ENCODE measurements at places on chromosomes 4 and X.

GRCh38 chr4:97643179-97643578, 500.1 kb downstream of the STPG2 start:
- DNase-seq: no peak

DNA sequence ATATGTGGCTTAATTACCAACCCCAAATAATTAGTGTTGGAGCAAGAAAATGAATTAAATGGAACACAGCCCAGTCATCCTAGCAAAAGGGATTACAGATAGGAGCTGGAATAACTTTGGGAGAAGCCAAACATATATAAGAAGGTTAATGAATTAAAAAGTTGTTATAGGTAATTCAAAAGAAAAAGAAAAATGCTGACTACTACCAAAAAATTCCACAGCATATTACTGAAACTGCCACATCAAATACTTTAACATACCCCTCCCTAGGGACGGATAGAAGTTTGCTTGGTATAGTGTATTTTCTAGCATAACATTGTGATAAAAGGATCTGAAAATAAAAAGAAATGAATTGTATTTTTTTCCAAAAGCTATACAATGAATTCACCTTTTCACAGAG, 99.5 kb downstream of the ENOX2 start:
- no peak for DNase-seq

DNA sequence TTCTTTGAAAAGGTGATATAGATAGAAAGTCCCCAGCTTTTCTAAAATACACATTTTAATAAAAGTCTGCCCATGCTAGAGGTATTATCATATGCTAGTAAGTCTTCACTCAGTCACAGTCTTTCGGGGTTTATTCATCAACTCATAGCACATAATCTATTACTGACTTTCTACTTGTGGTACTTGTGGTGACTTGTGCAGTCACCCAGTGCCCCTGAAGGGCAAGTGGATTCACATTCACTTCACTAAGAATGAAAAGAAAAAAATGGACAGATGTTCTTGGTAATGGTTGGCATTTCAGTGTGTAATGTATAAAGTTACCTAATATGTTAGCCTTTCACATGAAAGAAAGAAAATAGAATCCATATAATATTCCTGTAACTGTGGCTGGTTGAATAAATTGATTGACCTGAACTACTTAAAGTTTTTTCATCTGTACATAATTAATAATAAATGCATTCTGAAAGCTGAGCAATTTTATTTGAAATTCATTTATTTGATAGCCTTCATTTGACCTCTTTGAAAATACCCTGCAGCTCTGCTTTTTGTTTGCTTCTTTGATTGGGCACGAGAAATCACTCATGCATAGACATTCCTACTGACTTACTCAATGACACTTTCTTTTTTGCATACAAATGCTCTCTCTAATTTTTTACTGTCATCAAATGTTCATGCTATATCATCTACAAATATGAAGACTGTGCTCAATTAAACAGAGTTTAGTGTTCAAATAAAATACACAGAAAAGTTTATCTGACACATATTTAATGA, 39.5 kb upstream of the ZNF330 start:
- DNase-seq: no peak

DNA sequence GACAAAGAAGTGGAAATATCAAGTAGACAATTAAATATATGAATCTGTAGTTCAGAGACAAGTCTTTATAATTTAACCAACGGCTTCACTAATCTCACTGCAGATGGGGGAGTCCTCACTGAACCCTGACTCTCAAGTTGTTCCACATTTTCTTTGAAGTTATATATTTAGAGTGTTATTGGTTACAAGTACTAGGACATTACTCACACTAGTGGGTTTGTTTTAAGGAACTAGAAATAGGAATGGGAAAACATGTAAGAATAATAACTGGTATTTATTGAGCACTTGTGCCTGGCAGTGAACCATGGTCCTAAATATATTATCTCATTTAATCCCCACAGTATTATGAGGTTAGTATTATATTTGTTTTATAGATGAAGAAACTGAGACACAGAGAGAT, 22.0 kb downstream of the MND1 start:
- no peak for DNase-seq

- DNase-seq: peak; percentile 38
Observed at GRCh38 chr4:31088600-31089230, 368.5 kb downstream of the PCDH7 start.

DNA sequence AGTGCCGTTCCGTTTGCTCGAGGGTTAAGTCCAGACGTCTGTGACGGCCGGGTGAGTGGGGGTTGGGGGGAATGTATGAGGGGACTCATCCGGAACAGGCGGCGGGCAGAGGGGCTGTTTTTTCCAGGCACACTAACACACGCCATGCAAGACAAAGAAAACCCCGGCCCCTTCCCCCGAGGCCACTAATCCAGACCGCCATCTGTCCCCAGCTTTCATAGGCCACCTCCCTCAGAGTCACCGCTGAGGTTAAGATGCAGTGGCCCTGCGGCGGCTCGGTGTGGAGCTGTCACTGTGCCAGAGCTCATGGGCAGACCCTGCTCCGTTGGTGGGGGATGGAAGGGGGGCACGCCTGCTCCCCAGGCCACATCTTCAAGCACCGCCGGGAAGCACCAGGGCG, 34.1 kb downstream of the SORCS2 start:
- DNase-seq: no peak

- peak; percentile 8 for DNase-seq
Observed at GRCh38 chr4:180380733-180381132, 1862.5 kb upstream of the TENM3 start.

- peak; percentile 11 for DNase-seq
Observed at GRCh38 chr4:45442466-45442865, 681.4 kb downstream of the GABRG1 start.

DNA sequence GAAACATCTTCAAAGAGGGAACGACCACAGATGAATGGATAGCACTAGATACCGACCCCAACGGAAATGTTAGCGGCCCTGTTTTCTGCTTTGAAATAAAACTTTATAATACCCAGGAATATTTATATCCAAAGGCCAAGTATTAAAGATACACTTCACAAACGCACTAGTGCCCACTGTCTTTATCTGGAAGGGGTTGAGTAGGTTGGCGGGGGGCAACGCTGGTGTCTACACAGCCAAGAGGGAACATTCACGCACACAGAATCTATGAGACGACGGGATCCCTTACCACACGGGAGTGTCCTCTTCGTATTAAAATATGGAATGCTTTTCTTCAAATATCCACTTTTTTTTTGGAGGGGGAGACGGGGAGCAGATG, 3.3 kb downstream of the HAND2 start:
- no peak for DNase-seq

DNA sequence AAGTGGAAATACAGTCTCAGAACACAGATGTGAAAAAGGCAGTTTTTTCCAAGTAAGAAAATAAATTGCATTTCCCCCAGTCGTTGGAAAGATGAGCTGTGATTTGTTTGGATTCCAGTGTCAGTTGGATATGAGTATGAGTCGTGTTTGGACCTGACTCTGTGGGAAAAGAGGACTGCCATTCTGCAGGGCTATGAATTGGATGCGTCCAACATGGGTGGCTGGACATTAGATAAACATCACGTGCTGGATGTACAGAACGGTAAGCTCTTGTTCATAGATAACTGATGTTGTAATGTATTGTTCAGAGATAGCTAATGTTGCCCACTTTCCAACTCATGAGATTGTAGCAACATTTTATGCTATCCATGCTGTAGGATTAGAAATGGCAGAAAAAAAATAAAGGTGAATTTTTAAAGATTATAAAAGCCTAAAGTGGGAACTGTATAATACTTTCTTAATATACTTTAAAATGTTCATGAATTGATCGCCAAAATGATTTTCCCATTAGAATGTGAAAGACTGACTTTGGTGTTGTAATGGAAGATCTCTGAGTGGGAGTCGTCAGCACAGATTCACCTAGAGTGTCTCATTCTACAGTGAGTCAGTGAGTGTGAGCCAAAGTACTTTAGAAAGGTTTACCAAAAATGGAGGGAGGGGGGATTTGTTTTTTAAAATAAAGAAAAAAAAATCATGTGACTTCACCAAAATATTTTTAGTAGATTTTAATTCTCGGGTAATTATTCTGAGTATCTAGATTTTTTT, 178.7 kb downstream of the DCTD start:
- no peak for DNase-seq

DNA sequence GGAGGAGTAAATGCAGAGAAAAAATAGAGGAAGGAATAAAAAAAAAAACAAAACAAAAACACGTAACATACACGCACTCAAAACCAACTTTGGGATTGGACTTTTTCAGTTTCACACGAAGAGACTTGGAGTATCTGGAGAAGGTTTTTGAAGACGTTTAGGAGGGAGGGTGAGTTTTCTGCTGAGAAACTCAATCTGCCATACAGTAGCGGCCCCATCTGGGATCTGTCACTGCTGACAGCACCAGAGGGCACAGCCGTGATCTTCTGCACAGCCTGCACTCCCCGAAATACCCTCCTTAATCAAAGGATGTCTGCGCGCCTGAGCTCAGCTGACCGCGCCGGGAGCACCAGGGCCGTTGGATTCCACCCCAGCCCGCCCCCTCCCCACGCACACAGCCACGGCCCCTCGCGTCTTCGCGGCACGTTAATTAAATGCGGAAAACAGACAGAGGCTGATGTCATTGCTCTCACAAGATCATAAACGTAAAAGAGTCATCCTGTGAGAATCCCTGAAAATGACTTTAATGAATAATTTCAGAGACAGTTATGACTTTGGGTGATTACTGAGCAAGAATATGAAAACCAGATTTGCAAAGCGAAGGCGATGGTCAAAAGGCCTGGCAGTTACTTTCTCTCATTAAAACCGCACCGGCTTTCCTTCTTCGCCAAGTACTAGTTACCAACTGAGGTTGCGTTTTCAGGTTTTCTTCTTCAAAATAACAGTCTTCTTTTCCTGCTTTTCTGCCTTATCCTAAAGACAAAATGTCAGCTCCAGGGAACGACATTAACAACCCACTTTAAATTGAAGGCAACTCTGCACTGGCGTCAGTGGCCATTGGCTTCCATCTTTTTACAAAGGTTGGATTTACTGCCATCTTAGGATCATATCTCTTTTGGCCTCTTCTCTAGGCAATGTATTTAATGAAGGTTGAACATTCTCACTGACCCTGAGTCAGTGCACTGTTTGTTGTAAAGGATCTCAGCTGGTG, 10.6 kb downstream of the HAND2 start:
- no peak for DNase-seq

GRCh38 chr4:54230484-54231418, 1.7 kb downstream of the PDGFRA start:
- DNase-seq: no peak

GRCh38 chr4:101806914-101807313, 16.4 kb downstream of the BANK1 start:
- no peak for DNase-seq

- DNase-seq: no peak
Observed at GRCh38 chr4:184764601-184765000, 30.7 kb upstream of the CENPU start.

GRCh38 chrX:35380808-35381700, 417.1 kb upstream of the MAGEB16 start:
- no peak for DNase-seq

GRCh38 chr4:132108784-132109183, 1040.3 kb upstream of the PCDH10 start:
- peak; percentile 27 for DNase-seq

GRCh38 chr4:25666031-25666630, 10.5 kb downstream of the SLC34A2 start:
- no peak for DNase-seq

DNA sequence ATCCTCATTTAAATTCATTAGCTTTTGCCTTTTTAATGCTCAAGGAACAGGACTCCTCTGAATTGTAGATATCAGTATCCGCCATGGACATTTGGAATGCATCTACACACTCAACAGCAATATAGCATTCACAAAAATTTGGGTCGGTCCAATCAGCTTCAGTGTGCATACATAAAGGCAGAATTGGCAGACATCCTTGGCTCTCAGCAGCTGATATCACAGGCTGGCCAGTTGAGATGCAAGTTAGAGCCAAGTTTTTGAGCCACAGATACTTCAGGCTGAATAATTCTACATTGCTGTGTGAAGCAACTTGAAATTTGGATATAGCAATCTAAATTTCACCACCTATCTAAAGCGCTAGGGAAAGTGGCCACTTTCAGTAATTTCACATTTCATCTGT, 821.1 kb downstream of the PCDH19 start:
- no peak for DNase-seq

- no peak for DNase-seq
Observed at GRCh38 chr4:121199742-121200561, 35.8 kb upstream of the TNIP3 start.

DNA sequence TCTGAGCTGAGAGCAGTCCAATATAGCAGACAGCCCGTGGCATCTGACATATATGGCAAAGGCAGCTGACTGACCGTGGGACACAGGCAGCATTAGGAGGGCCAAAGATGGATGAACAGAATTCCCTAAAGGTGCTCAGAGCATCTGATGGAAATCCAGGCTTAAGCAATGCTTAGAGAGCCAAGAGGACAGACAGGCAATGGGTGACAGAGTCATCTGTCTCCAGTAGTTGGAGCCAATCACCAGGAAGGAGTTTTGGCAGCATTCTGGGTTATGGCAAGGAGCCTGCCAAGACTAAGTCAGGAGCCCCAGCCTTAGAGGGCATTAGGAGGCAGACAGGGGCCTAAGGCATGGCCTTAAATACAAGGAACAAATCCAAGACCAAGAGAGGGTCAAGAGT, 153.3 kb upstream of the USP9X start:
- no peak for DNase-seq

GRCh38 chrX:1480082-1480785, 27.5 kb upstream of the ASMTL start:
- DNase-seq: no peak

DNA sequence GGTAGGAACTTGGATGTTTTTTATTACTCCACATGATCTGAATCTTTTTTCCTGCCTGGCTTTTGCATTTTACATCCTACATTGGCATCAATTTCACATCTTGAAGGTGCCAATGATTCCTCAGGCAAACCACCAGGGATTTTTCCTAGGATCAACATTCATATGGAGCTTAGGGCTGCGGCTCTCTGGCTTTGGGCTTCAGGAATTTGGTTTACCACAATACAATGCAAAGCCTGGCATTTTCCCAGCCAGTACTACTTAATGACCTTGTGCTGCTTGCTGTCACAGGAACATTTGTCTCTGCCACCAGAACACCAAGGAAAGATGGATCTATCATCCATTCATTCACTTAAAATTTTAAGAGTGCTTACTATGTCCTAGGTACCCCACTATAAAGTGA, 180.7 kb downstream of the PDGFC start:
- DNase-seq: peak; percentile 90

GRCh38 chr4:176193126-176193525, 2.3 kb downstream of the SPATA4 start:
- DNase-seq: peak; percentile 5

GRCh38 chr4:185626798-185627197, 91.5 kb upstream of the PDLIM3 start:
- no peak for DNase-seq

All from astrocyte of the cerebellum (primary cell).